AML-193 (cell line): ENCODE measurements at places on chromosomes 5 and 9.
A peak's percentile ranks its signal among the peaks of the same experiment; 100 is the strongest.

DNA sequence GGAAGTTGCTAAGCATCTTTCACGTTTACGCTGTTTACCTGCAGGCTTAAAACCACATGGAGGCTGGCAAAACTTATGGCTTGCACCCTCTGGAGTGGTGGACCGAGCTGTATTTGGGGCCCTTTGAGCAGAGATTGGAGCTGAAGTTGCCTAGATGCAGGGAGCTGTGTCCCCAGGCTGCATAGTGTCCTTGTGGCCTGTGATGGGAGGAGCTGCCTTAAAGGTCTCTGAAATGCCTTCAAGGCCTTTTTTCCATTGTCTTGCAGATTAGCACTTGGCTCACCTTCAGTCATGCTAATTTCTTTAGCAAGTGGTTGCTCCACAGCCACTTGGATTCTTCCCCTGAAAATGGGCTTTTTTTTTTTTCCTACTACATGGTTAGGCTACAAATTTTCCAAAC, 81.5 kb upstream of the CHD1 start:
- no peak for DNase-seq

GRCh38 chr5:23411994-23412393, 95.4 kb upstream of the PRDM9 start:
- no peak for DNase-seq

- DNase-seq = no peak
Observed at GRCh38 chr5:107736638-107737037, 65.9 kb upstream of the EFNA5 start.

DNA sequence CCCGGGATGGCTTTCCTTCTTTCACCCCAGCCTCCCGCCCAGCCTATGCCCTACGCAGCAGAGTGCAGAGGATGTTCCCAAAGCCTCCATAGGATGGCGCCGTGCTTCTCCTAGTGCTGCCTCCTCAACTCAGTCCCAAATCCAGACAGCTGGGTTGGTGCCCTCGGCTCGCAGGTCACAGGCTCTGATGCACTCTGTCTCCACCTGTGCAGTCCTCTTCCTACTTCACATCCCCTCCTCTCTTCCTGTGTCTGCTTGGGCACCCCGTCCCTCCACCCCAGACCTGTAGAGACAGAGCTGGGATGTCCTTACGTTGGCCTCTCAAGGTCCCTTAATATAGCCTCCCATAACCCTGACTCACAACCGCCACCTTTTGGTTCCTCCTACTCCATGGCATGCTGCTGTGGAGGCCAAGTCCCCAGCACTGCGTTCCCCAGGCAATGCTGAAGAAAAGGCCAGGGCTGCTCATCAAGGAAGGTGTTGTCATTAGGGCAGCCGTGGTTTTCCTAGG, 314.4 kb downstream of the GADD45G start:
- DNase-seq = peak; percentile 25

GRCh38 chr5:78561261-78561660, 87.3 kb downstream of the LHFPL2 start:
- DNase-seq = no peak

DNA sequence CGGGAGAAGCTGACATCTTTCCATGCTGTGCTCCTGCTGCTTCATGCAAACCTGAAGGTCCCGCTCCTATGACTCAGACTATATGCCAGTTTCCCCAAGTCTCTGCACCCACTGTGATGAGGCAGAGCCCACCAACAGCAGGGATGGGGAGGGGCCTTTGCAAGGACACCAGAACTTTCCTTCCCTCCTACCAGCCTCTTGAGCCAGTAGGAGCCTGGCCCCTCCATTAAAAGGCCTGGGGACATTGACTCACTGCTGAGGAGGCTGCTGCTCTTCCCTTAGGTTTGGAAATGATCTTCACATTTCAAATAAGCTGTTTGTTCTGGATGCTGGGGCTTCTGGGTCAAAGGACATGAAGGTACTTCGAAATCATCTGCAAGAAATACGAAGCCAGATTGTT, 26.1 kb upstream of the CTSL start:
- DNase-seq = no peak

- no peak for DNase-seq
Observed at GRCh38 chr5:176427971-176428370, 11.6 kb upstream of the CLTB start.
